ENCODE measurements at places on chromosomes 3 and 15. TPM values are rescaled to one million over a fixed set of nuclear protein-coding genes. Genes with fewer than 3 reads are reported as not detected.

EPHA3 gene
- polyA plus RNA-seq: 26.9 TPM

MESP2 gene
- polyA plus RNA-seq: 0.22 TPM

ZNF385D gene
- 21.0 TPM for polyA plus RNA-seq

RBP2 gene
- not detected for polyA plus RNA-seq

GABRB3 gene
- 2.3 TPM for polyA plus RNA-seq

REC114 gene
- 0.23 TPM for polyA plus RNA-seq

PLD1 gene
- 11.7 TPM for polyA plus RNA-seq

CCR3 gene
- not detected for polyA plus RNA-seq

ERICH6 gene
- 0.23 TPM for polyA plus RNA-seq

MORC1 gene
- polyA plus RNA-seq: not detected

LEO1 gene
- polyA plus RNA-seq: 18.7 TPM

P2RY1 gene
- polyA plus RNA-seq: 4.1 TPM

IQCF5 gene
- polyA plus RNA-seq: not detected

ARF4 gene
- polyA plus RNA-seq: 130 TPM

CHST14 gene
- polyA plus RNA-seq: 35.6 TPM

FAM174B gene
- polyA plus RNA-seq: 21.0 TPM

RASL12 gene
- polyA plus RNA-seq: 14.1 TPM

CNTN4 gene
- polyA plus RNA-seq: 2.6 TPM

CD86 gene
- 5.2 TPM for polyA plus RNA-seq

CELF6 gene
- 2.1 TPM for polyA plus RNA-seq

MRAS gene
- 75.7 TPM for polyA plus RNA-seq

SLC4A7 gene
- polyA plus RNA-seq: 15.1 TPM

LIPH gene
- polyA plus RNA-seq: 0.25 TPM

ZNF619 gene
- polyA plus RNA-seq: 3.6 TPM

CHST2 gene
- 4.4 TPM for polyA plus RNA-seq

ADPGK gene
- 34.3 TPM for polyA plus RNA-seq

TRIM42 gene
- polyA plus RNA-seq: not detected
